Camera-type eye (tissue), 1 donor: ENCODE measurements at places on chromosomes 4 and X. TPM values are rescaled to one million over a fixed set of nuclear protein-coding genes. Genes with fewer than 3 reads are reported as not detected.

HSD17B13 gene
- 0.27 TPM for total RNA-seq

RASL11B gene
- 11.5 TPM for total RNA-seq

KANTR gene
- 50.6 TPM for total RNA-seq

BEX1 gene
- 94.6 TPM for total RNA-seq

VEGFD gene
- 0.38 TPM for total RNA-seq

ARMCX2 gene
- 87.9 TPM for total RNA-seq

CENPE gene
- 8.0 TPM for total RNA-seq

CYLC1 gene
- total RNA-seq, result not detected

PUDP gene
- total RNA-seq, result 13.8 TPM

JADE1 gene
- total RNA-seq, result 46.5 TPM

IL3RA gene
- 4.8 TPM for total RNA-seq

NPY2R gene
- total RNA-seq, result 1.3 TPM

PDGFRA gene
- 158 TPM for total RNA-seq

PF4V1 gene
- total RNA-seq, result not detected

F8A2 gene
- total RNA-seq, result not detected

MAOA gene
- total RNA-seq, result 58.4 TPM

CLDN34 gene
- total RNA-seq, result not detected

LANCL3 gene
- 2.5 TPM for total RNA-seq

SYP gene
- total RNA-seq, result 152 TPM

SPATA4 gene
- 0.93 TPM for total RNA-seq

RS1 gene
- 39.0 TPM for total RNA-seq

KLKB1 gene
- 2.1 TPM for total RNA-seq

RAB40AL gene
- 2.1 TPM for total RNA-seq

FGFBP2 gene
- total RNA-seq, result not detected

GBA3 gene
- total RNA-seq, result not detected

ZNF81 gene
- 15.6 TPM for total RNA-seq

HTT gene
- 82.3 TPM for total RNA-seq

SNCA gene
- 57.5 TPM for total RNA-seq

VCX gene
- not detected for total RNA-seq

ODAM gene
- not detected for total RNA-seq

NKX6-1 gene
- 0.27 TPM for total RNA-seq

FAM184B gene
- total RNA-seq, result 20.3 TPM

CLNK gene
- 0.16 TPM for total RNA-seq
